ENCODE measurements at places on chromosomes 6 and 20.

DNA sequence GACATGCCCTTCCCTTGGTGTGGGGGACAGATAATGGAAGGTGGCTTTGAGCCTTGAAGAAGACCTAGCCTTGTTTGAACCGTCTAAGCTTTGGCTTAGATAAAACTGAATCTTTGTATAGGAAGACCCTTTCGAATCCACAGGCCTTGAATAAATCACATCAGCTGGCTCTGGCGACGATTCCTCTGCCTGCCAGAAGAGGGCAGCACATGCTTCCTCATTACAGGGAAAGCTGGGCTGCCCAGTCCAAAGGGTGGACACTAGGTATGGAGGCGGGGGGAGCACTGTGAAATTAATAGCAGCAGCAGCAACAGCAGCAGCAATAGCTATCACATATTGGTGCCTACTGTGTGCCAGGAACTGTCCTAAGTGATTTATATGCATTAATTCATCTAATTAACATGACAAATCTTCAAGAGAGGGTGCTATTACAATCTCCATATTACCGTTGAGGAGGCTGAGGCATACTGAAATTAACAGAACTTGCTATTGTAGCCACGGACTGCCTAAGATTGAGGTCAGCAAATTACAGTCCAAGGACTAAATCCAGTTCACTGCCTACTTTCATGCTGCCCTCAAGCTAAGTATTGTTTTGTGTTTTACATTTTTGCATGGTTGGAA lies 85.1 kb downstream of the CLIC5 start:
- peak; percentile 70 for DNase-seq

DNA sequence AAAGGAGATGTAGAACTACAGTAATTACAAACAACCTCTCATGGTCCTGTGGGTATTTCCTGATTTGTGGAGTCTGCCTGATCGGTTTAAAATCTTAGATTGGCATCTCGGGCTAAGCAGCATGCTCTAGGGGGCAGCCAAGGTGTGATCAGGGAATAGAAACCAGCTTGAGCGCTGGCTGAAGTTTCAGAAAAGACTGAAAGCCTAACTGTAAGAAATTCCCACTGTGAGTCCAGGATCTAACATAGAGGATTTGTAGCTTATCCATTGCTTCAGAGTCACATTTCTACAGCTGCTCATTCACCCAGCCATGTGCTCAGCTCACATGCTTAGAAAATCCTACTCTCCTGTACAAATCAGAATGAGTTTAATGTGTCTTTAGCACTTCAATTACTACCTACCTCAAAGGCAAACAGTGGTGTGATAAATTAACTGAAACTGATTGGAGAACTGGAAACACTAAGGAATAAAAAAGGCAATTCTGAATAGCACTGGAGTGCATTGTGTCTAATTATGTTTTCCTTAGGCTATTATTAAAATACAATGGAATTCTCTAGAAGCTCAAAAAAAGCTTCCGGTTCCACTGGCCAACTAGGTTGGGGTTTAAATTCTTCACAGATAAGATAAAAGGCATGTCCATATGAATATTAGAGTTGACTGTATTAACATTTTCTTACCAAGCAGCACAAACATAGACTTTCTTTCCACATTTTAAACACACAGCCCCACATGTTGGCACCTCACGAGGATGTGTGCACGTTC lies 73.8 kb upstream of the MPC1 start:
- no peak for DNase-seq

GRCh38 chr6:168778201-168778600 lies 337.2 kb downstream of the SMOC2 start:
- no peak for DNase-seq

GRCh38 chr6:91816335-91816734 lies 1229.5 kb upstream of the MAP3K7 start:
- no peak for DNase-seq

DNA sequence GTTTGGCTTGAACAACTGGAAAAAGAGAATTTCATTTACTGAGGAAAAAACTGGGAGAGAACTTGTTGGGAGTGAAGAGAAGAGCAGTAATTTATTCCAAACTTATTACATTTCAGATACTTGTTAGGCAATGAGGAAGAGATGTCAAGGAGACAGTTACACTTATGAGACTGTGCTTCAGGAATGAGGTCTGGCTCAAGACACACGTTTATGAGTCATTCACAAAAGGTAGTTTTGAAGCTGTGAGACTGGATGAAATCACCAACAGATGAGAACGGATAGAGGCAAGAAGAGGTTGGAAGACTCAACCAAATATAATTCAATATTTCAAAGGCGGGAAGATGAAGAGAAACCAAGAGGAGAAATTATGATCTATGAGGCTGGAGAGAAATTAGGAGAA lies 70.6 kb upstream of the DEFB112 start:
- no peak for DNase-seq

- no peak for DNase-seq
These were observed 1.8 kb downstream of the UQCC2 start for GRCh38 chr6:33709605-33710295.

GRCh38 chr6:138622967-138623366 lies 123.7 kb upstream of the NHSL1 start:
- no peak for DNase-seq

GRCh38 chr6:137067399-137067798 lies 22.6 kb upstream of the IL20RA start:
- DNase-seq: no peak

GRCh38 chr6:47834196-47834595 lies 52.4 kb downstream of the OPN5 start:
- no peak for DNase-seq

- DNase-seq: no peak
These were observed 205.1 kb downstream of the ANKRD60 start for GRCh38 chr20:58023346-58023745.

GRCh38 chr6:33192105-33192646 lies at the start of gene COL11A2:
TSS of gene COL11A2 (minus strand) at chr6:33192467. CDS start at chr6:33192240, 227 bp downstream.
- DNase-seq: no peak

GRCh38 chr20:910132-910869 lies 5.8 kb downstream of the ANGPT4 start:
- DNase-seq: no peak

DNA sequence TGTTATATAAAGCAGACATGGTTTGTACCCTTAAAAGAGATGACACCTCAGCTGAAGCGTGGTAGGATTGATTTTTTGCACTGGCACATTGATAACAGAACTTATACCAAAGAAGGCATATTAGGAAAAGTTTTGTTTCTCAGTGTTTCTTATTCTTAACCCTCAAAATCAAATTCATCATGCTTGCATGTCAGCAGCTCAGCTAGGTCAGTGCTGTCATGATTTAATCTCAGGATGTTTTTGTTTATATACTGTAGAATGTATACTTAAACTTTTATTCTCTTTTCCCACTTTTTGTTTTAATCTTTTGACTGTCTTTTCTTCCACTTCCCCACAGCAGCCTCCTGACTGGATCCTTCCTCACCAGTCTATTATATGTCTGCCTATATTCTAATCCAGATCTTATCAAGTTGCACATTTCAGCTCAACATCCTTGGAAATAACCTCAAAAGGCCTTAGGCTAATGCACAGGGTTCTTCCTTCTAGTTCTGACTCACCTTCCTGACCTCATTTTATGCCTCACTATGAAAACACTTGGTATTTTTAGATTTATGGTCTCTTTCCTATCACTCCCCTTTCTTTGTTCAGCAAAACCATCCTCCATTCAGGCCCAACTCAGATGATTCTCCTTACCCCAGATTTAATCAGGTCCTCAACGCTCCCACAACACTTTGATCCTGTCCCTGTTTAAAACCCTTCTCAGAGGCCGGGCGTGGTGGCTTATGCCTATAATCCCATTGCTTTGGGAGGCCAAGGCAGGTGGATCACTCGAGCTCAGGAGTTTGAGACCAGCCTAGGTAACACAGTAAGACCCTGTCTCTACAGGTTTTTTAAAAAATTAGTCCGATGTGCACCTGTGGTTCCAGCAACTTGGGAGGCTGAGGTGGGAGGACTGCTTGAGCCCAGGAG lies 7.2 kb downstream of the HEBP2 start:
- peak; percentile 52 for DNase-seq

GRCh38 chr6:111661541-111662061 lies 55.9 kb upstream of the TRAF3IP2 start:
- DNase-seq: no peak

DNA sequence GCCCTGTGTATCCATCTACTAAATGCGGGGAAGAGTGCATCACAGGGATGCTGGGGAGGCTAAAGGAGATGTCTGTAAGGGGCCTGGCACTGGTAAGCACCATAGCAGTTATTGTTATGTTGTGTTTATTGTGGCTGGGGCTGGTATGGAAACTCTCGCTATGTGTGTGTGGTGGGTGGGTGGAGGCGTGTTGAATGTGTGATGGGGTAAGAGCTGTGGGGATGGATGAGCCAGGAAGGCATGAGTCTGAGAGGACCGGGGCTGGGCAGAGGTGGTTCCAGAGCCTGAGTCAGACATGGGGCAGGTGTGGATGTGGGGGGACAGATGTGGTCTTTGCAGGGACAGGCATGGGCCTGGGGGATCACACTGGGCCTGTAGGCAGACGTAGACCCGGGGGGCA lies 88.1 kb downstream of the GRM4 start:
- DNase-seq: no peak

DNA sequence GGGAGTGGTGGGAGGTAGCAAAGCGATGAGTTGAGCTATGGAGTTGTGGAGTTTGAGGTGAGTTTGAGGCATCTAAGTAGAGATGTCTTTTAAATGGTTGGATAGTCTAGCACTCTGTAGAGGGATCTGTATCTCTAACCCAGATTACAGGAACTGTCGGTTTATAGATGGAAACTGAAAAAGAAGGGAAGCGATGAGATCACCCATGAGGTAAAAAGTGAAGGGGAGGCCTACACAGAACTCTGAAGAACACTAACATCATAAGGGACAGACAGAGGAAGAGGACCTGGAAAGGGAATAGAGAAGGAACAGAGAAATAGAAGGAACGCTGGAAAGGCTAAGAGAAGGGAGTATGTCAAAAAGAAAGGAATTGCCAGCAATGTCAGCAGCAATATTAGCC lies 2.5 kb downstream of the HINT3 start:
- DNase-seq: peak; percentile 51

DNA sequence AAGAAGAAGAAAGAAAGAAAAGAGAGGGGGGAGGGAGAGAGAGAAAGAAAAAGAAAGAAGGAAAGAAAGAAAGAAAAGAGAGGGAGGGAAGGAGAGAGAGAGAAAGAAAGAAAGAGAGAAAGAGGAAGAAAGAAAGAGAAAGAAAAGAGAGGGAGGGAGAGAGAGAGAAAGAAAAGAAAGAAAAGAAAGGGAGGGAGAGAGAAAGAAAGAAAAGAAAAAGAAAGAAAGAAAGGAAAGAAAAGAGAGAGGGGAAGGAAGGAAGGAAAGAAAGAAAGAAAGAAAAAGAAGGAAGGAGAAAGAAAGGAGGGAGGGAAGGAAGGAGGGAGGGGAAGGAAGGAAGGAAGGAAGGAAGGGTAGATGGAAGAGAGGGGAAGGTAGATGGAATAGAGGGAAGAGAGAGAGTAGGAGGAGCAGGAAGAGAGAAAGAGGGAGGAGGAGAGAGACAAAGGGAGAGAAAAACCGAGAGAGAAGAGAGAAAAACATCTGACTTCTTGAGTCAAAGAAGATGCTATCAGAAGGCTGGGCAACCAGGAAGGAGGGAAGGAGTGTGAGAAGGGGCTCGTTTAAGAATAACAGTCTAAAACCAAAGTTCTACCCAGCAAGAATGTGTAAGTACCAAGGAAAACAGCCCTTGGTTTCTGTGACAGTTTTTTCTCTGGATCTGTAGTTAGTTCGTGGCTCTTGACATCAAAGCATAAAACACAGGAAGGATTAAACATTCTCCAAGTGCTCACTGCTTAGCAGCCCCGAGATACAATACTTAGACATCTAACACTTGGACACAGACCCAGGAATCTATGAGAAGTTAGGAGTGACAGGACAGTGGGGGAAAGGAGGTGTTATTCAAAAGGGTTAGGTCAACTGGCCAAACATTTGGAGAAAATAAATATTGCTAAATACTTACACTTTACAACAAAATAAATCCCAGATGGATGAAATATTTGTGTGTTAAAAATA lies 131.9 kb upstream of the STMND1 start:
- DNase-seq: no peak

DNA sequence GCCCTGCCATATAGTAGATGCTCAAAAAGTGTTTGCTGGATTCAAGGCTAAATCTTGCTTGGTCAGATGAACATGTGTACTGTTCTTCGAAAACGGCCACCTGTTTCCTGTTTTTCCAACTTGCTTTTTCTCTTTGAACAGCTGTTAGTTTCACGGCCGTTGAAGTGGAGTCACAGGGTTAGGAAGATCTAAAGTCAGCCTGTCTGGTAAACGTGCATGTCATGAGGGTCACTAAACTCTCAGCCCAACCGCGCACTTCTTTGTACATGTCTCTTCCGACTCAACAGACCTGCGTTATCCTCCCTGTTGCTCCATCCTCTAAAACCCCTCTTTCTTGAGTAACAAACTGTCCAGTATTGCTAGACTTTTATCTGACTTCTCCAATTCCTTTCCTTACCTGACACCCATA lies 93.2 kb upstream of the MAN1A1 start:
- peak; percentile 25 for DNase-seq

DNA sequence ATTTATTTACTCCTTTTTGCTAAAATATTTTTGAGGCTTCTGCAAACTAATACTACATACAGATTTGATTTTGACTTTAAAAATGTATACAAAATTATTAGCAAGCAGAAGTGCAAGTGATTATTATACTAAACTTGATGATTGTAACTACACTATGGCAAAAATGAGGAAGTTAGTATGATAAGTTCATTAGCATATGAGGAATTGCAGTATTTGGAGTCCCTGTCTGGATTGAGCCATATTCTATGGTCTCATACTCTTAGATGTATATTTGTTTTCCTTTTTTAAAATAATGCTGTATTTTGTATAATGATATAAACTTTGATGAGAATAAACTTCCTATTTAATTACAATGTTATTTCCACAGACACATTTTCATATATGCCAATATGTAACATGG lies 13.9 kb downstream of the CRISP3 start:
- peak; percentile 5 for DNase-seq

- peak; percentile 64 for DNase-seq
These were observed 40.6 kb downstream of the TRIM38 start for GRCh38 chr6:26003102-26003694.

GRCh38 chr20:19913349-19913748 lies 103.8 kb upstream of the NAA20 start:
- DNase-seq: peak; percentile 60

DNA sequence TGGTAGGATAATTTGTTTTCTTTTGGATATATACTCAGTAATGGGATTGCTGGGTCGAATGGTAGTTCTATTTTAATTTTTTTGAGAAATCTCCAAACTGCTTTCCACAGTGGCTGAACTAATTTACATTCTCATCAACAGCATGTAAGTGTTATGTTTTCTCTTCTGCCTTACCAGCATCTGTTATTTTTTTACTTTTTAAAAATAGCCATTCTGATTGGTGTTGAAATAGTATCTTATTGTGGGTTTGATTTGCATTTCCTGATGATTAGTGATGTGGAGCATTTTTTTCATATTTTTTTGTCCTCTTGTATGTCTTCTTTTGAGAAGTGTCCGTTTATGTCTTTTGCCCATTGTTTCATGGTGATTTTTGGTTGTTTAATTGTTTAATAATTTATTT lies 11.9 kb downstream of the HINT3 start:
- no peak for DNase-seq

Data from suppressor macrophage treated with lipopolysaccharide for 1 hour (primary cell).